ENCODE measurements at places on chromosomes 4 and X.

GRCh38 chr4:185304944-185305690 lies 90.6 kb downstream of the LRP2BP start:
- no peak for DNase-seq

DNA sequence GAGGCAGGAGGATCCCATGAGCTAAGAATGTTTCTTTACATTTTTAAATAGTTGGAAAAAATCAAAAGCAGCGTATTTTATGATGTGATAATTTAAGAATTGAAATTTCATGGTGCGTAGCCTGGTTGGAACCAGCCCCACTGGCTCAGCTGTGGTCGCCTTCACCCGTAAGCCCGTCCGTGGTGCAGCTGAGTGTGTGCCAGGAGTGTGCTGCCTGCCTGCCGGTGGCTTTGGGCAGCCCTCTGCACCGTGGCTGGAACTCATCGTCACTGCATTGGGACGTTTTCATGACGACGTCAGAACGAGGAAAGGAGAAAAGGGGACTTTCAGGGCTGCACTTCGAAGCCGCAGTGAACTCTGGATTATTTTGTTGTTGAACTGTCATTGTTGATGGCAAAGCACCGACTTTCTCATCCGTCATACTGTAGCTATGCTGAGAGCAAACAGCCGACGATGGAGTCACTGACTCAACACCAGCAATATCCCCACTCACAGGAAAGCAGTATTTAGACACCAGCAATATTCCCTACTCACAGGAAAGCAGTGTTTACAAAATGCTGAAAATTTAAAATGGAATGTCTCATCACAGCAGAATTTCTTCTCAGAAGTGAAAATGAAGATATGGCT lies 35.1 kb downstream of the PCGF3 start:
- DNase-seq = no peak

- DNase-seq = no peak
These were observed 2.1 kb downstream of the LEF1 start for GRCh38 chr4:108166441-108167315.

DNA sequence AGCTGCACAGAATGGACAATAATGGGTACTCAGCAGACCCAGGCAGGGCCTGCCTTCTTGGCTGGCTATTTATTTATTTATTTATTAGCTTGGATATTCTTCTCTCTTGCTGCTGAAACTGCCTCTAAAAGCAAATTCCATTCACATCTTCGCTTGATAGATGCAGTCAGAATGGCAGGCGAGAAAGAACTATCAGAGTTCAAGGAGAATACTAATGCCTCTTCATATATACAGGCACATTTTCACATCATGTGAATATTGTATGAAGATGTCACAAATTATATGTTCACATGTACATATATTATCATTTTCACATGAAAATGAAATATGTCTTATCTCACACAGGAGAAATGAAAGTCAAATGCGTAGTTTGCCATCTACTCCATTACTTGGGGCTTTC lies 479.7 kb upstream of the ATOH1 start:
- no peak for DNase-seq

DNA sequence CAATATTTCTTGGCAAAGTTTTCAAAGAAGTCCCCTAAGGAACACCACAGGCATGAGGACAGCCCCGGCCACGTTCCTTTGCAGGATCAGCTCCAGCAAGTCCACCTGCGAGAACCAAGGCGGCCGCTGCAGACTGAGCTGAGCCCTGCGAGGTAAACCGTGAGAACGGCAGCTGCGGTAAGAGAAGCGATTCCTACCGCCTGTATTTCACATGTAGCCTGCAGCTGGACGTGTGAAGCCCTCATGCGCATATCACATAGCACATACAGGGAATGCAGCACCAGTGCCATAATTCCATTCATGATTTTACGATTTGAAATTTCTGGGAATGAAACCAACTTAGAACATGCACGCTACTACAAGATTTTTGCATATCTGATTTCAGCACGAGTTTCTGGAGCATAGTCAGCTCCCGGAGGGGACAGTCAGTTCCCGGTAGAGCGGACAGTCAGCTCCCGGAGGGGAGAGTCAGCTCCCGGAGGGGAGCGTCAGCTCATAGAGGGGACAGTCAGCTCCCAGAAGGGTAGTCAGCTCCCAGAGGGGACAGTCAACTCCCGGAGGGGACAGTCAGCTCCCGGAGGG lies 41.7 kb downstream of the FGFRL1 start:
- no peak for DNase-seq

DNA sequence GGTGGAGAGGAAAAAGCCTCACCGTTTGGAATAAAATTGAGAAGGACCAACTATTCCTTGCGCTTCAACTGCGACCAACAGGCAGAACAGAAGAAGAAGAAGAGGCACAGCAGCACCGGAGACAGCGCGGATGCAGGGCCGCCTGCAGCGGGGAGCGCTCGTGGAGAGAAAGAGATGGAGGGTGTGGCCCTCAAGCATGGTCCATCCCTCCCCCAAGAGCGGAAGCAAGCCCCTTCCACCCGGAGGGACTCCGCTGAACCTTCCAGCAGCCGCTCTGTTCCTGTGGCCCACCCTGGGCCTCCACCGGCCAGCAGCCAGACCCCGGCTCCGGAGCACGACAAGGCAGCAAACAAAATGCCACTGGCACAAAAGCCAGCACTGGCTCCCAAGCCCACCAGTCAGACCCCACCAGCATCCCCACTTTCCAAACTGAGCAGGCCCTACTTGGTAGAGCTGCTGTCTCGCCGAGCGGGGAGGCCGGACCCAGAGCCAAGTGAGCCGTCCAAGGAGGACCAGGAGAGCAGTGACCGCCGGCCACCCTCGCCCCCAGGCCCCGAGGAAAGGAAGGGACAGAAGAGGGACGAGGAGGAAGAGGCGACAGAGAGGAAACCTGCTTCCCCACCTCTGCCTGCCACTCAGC lies 71.2 kb downstream of the AASDH start:
- DNase-seq = no peak

DNA sequence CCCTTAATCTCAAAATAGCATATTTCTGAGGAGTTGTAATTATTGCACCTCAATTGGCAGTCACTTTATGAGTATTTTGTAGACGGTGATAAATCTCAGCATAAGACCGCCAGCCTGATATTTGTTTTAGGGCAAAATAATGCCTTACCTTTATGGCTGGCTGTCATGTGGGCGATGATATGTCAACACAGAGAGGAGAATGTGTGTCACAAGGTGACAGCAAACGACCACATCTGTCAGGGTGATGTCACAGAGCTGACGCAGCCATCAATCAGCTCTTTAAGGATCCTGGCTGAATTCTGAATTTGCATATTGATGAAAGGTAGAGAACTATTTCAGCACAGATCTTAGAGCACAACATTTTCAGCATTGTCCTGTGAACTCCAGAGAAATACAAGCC lies 209.7 kb downstream of the CEP135 start:
- no peak for DNase-seq

GRCh38 chr4:164109503-164109902 lies 615.0 kb downstream of the TMA16 start:
- no peak for DNase-seq

DNA sequence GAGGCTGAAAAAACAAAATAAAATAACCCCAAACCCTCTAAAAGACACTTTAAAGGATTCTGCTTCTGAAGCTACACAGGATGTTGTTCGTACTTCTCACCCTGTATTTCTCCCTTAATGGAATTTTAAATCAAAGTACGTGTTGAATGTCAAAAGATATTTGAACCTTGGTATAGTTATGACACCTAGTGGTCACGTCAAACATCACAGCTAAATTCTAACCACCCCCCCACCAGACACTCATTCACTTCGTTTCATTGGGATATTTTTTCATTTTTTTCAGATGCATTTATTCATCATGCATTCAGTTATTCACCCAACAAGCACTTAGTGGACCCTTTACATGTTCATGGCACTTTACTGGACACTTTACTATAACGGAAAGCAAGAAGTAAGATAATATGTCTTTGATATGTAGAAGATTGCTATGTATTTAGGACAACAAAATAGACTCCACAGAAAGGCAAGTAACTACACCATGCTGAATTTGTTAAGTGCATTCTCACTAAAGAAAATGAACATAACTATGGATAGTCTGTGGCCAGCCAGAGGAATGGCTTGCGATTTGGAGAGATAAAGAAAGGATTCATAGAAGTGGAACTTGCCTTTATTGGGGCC lies 62.5 kb upstream of the GPR174 start:
- DNase-seq = no peak

DNA sequence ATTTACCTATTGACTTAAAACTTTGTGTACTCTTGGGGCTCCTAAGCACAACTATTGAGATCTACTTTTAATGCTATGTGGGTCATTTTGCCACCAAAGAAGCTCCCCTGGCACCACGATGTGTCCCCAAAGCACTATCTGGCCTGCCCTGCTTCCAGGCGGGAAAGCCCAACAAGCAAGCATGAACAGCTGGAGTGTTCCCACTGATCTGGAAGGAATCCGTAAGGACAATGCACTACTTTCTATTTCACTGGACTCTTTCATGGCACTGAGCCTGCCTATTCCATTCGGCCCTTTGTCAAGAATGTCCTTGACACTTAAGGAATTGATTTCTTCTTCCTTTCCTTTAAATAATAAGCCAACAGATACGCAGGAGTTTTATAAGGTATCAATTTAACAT lies 38.8 kb downstream of the GRIA3 start:
- DNase-seq = no peak

GRCh38 chrX:14676431-14676830 lies 147.1 kb downstream of the GLRA2 start:
- DNase-seq = no peak

DNA sequence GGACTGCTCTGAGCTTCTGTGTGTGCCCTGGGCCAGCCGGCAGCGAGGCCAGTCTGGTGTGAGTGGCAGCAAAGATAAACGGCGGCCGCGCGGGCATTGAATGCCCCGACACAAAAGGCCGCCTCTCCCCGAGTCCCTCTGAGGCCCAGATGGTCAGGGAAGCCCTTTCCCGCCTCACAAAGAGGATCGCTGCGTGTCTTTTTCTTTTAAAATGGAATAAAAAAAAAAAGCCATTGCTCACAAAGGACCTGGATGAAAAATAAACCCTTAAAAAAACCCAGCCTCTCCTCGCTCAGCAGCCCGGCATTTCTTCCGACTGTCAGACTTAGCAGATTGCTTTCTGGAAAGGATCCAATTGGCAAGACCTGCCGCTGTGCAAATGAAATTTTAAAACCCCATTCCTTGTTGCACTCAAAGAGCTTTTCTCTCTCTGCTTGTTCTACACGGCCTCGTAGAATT lies 578.7 kb downstream of the BCOR start:
- no peak for DNase-seq

DNA sequence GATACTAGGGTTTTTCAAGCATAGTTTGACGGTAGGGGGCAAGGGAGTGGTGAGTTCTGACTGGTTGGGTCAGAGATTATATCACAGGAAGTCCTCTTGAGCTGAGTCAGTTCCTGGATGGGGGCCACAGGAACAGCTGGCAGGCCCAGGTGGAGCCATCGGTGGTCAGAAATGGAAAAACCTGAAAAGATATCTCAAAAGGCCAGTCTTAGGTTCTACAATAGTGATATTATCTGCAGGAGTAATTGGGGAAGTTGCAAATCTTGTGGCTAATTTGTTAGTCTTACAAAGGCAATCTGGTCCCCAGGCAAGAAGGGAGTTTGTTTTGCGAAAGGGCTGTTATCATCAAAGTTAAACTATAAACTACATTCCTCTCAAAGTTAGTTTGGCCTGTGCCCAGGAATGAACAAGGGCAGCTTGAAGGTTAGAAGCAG lies 159.3 kb downstream of the PTCHD1 start:
- DNase-seq = no peak

GRCh38 chr4:70298051-70298450 lies 36.7 kb upstream of the CABS1 start:
- DNase-seq = no peak

DNA sequence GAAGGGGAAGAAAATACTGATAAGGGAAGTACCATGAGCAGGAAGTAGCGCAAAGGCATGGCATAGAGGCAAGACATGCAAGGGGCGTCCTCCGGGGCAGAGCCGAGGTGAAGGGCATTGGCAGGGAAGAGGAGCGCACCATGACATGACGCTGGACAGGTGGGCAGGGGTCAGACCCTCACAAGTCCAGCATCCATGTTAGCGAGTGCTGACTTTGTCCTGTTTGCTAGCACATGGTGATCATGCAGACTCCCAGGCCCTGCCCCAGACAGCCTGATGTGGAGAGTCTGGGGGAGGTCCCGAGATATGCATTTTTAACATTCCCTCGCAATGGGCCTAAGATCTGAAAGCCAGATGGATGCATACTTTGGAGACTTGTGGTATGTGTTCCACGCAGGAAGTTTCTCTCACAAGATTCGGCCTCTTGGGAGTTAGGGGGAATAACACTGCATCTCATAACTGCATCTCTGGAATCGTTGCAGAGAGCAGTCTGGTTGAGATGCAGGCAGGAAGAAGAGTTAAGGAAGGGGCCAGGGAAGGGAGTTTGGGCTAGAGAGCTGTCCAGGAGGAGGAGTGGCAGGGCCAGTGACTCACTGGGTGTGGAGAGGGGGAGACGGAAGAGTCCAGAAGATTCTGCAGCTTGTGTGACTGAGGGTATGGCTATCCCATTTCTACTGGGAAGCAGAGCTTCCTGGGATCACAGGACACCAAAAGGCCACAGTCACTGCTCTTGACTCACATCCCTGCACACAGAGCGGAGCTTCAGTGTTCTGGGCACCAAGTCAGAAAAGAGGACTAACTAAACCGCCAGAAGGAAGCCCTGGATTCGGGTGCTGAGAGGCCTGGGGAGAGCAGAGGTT lies 59.7 kb downstream of the FAM184B start:
- DNase-seq = no peak

- no peak for DNase-seq
These were observed 403.2 kb upstream of the RASGEF1B start for GRCh38 chr4:81874661-81875515.

GRCh38 chr4:66571145-66571695 lies 900.9 kb upstream of the EPHA5 start:
- DNase-seq = no peak

DNA sequence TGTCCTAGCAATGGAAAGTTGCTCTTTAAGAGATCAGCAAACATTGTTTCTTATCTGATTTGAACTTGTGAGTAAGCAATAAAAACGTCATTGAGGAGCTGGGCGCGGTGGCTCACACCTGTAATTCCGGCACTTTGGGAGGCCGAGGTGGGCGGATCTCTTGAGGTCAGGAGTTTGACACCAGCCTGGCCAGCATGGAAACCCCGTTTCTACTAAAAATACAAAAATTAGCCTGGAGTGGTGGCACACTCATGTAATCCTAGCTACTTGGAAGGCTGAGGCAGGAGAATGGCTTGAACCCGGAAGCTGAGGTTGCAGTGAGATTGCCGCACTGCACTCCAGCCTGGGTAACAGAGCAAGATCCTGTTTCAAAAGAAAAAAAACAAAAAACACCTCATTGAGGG lies 11.2 kb upstream of the PLAC8 start:
- DNase-seq = no peak

- no peak for DNase-seq
These were observed 161.8 kb downstream of the RPA4 start for GRCh38 chrX:97045470-97045869.

GRCh38 chrX:155889328-155889727 lies 8.2 kb downstream of the VAMP7 start:
- no peak for DNase-seq

DNA sequence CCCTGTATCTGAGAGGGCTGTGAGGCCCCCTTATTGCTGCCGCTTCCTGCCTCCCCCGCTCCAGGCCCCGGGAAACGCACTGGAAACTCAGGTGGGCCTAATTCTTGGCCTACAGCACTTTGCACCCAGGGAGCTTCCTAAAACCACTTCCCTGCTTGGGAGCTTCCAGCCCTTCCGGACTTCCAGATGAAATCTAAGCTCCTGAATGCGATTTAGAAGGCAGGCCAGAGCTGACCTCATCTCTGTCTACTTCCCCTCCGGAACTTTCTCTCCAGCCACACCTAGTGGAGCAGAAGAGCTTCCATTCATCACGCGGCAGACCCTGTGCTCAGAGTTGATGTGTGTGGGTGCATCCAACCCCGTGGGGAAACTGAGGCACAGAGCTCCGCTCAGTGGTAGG lies 84.2 kb downstream of the SORCS2 start:
- no peak for DNase-seq
